Hypothalamus (tissue), 51 donors: ENCODE measurements at places on chromosomes 4 and X.

DNA sequence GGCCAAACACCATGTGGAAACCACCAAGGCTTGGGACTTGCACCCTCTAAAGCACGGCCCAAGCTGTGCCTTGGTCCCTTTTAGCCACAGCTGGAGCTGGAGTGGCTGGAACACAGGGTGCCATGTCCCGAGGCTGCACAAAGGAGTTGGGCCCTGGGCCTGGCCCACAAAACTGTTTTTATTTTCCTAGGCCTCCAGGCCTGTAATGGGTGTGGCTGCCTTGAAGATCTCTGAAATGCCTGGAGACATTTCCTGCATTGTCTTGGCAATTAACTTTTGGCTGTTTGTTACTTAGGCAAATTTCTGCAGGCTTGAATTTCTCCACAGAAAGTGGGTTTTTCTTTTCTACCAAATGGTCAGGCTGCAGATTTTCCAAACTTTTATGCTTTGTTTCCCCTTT is 55.7 kb downstream of the IL15 start:
- DNase-seq = no peak

DNA sequence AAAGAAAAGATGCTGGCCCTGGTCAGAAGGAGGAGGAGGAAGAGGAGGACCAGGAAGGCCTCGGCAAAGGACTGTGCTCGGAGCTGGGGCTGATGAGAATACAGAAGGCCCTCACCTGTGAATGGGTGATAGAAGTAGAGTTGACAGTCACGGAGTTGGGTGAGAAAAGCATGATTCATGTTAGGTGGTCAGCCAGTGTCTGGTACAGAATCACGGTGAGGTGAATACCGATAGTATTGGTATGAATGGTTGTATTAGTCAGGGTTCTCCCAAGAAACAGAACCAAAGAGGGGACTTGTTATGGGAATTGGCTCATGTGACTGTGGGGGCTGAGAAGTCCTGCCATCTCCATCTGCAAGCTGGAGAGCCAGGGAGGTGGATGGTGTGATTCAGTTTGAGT is 32.5 kb upstream of the FAM156A start:
- no peak for DNase-seq

- no peak for DNase-seq
Measured at GRCh38 chrX:120459309-120459708, 9.8 kb downstream of the LAMP2 start.

GRCh38 chr4:98126141-98126540 is 17.1 kb downstream of the STPG2 start:
- no peak for DNase-seq

DNA sequence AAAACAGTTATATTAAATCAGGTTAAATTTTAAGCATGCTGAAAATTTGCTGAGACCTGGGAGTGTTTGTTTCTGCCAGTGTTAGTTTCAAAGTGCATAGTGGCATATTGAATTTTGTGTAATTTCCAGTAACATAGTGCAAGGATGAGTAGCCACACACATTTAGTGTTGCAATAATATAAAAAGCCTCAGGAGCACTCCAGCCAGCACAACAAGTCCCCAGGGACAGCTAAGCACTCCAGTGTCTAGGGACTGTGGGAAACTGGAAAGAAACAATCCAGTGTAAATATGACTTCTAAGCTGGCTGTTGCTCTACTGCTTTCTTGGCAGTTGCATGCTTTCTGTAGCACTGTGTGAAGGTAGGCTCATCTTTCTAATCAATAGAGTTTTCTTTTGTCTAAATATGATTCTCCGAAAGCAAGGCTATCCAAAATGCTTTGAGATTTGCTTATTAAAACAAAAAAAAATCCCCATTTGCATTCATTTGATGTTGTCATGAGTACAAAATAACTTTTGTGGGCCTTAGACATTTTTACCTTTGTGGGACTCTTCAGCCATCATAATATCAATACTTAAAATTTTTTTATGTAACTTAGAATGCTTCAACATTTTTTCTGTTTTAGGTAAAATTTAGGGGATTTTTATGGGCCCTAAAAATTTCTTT is 24.2 kb upstream of the CXCL2 start:
- DNase-seq = no peak

DNA sequence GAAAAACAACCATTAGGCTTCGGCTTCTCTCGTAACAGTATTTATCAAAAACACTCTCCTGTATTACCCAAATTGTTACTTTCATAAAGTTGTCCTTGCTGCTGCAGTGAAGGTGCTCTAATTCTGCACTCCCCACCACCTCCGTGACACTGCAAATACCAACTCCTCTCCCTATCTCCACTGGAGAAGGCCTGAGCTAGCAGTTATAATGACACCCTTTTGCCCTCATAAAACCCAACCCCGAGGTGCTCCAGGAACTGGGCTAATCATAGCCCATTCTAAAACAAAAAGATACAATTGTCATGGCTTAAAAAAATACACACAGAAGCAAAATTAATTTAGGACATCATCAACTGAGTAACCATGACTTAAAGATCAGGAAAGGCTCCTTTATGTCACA is 59.2 kb downstream of the MAP7D2 start:
- DNase-seq = no peak

DNA sequence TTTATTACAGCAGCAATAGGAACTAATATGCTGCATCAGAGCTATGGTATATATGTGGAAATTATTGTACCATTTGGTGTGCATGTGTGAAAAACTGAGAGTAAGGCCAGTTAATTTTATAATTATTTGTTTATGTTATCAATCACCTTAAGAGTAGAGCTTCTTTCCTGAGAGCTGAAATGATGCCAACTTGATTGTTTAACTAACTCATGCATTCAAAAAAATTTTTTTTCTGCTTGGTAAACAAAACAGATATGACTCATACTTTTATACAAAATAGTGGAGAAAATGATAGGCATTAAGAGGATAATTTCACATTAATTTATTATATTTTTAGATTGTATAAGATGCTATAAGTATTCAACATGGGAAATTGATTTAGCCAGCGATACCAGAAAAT is 622.7 kb downstream of the RAPGEF2 start:
- DNase-seq = no peak

DNA sequence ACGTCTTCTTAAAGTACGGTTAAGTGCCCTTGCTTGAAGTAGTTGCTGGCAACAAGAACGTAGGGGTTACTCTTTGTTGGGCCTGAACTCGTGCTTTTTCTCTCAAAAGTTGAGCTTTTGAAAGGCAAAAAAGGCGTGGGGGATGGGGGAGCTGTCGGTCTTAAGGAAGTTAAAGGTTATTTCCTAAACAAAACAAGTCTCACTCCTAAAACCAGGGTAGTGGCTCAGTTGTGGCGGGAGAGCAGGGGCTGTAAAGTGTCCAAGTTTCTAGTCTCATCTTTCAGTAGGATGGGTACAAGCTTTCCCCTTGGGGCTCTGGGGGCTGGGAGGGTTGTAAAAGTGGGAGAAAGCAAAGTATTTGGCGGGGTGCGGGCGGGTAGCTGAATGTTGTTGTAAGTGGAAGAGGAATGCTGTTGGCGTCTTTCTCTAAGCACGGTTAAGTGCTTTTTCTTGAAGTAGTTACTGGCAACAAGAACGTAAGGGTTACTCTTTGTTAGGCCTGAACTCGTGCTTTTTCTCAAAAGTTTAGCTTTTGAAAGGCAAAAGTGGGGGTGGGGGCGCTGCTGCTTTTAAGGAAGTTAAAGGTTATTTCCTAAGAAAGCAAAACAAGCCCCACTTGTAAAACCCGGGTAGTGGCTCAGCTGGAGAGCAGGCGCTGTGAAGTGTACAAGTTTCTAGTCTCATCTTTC is 904 bp upstream of the WDR1 start:
- no peak for DNase-seq

- peak; percentile 81 for DNase-seq
Measured at GRCh38 chr4:15002659-15003400, 549 bp downstream of the CPEB2 start.
